Stimulated activated CD4-positive, alpha-beta T cell treated with anti-CD3 and anti-CD28 coated beads, Interleukin-1b, Interleukin-23, amount 100 ng/mL, for 24 hours (primary cell): ENCODE measurements at places on chromosomes 6 and 20.

GRCh38 chr20:11952639-11953038 lies 34.9 kb downstream of the BTBD3 start:
- no peak for DNase-seq

DNA sequence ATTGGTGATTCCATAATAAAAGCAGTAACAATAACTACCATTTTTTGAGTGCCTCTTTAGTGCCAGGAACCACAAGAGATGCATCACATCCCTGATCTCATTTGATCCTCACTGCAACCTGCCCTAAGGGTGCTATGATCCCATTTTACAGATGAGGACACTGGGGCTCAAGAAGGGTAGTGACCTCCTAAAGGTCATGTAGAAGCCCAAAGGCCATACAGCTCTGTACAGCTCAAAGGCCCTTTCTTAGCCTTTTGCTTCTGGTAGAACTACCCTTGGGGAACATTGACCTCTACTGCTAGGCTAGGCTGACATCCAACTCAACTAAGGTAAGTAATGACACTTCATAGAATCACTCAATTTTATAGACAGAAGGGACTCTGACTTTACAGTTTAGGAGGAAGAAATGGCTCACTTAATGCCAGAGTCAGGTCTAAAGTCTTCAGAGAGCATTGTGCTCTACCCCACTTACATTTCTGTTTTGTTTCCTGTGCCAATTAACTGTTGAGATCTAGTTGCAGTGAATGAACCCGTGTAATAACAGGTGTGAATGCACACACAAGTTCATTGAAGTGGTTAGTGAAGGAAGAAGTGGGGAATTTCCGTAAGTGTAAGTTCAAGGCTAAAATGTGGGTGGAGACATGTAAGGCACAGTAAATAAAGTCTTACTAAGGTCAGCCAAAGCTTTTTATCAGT lies 10.7 kb downstream of the SLC9A8 start:
- no peak for DNase-seq

DNA sequence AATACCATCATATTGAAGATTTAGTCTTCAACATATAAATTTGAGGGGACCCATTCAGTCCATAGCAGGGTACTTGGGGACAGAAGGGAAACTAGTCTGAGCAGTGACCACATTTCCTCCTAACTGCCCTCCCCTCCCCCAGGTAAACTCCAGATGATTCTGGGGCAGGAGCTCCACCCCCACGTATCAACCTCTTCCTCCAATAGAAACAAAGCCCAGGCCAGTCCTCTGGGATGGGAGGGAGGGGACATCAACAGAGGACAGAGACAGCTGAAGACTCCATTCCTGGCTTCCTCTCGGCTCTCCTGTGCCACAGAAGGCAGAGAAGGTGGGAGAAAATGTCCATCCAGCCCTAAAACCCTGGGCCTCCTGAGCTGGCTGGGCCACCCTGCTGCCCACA lies 85.0 kb upstream of the TOP1 start:
- no peak for DNase-seq

- DNase-seq: peak; percentile 89
These were observed 93.3 kb downstream of the CD83 start for GRCh38 chr6:14210663-14211561.

DNA sequence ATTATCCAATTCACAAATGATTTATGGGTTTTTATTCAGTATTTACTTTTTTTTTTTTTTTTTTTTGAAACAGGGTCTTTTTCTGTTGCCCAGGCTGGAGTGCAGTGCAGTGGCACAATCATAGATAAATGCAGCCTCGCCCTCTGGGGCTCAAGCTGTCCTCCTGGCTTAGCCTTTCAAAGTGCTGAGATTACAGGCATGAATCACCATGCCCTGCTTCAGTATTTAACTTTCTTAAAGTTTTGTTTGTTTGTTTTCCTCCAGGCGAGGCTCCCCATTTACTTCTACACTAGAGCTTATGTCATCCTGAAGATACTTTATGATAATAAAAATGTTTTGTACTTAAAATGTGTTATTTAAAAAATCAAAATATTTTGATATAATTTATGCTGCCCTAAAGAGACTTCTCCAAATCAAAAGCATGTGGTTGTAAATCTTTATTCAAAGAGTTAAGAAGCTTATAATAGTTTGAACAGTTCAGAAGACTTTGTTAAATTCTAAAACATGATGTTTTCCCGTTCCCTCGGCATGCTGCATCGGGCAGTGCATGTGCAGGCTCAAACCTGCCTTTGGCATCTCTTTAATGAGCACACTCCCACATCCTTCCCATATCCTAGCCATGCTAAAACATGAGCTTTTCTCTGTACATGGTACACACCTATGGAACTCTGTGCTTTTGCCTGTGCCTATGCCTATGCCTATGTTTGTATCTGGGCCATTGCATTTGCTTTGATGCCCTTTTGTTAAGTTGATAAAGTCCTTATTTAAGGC lies 11.0 kb downstream of the SMPDL3A start:
- DNase-seq: no peak

DNA sequence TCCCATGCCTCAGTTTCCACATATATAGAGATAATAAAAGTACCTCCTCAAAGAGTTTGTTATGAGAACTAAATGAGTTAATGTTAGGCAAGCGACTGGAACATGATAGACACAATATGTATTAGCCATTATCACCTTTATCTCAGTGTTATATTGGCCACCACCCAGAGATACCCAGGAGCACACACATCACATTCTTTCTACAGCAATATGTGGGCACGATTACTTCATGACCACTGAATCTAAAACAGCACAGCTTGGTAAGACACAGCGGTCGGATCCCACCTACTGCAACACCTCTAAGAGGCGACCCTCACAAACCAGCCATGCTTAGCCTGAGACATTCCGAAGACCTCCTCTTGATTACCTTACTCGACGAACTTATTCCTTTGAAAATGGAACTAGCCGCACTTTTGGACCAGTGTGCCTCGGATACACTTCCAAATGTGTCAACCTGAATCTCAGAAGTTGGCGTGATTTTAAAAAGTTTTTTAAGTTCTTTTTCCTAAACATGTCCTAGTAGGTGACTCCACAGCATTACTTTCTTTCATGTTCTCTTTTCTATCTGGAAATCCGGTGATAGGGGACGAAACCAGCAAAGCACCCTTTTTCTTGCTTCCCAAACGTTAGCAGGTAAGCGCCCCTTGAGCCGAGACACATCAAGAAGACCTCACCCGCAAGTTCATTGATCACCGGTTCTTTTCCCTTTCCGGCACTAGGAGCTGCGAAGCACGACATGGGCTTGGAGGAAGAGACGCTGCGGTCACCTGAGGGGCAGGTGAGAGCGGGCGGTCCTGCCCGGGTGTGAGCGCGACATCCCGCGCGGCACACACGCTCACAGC lies 923 bp downstream of the GMDS start:
- DNase-seq: peak; percentile 3

- no peak for DNase-seq
These were observed 25.6 kb upstream of the ID4 start for GRCh38 chr6:19811397-19812079.

DNA sequence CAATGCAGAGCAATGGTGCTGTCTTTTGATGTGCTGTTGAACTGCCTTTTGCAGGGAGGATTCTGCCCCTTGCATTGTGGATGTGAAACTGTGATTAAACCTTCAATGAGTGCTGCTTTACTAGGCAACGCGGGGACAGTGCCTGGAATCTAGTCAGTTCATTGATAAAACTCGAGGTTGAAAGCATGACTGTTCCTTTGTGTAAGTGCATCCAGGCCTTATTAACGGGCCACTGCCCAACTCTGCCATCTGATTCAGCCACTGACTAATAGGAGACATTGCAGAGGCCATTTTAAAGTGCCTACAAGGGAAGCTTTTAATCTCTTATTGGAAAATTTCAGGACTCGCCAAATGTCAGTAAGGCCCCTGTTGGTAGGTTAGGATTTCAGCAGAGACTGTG lies 49.3 kb downstream of the SLC35F1 start:
- DNase-seq: no peak

DNA sequence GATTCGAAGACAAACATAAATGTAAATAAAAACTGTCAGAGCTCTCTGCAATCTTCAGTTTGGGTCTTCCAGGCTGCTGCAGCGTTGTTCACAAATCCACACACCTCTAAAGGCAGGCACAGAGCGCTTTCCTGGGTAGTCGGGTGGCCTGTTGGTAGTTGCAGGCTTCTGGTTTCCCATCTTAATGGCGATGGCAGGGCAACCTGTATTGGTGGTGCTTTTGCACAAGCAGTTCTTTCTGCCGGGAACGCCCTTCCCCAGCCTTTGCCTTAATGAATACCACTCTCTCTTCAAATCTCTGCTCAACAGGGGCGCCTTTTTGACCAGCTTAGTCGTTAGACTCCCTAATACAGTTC lies 723 bp upstream of the IFT52 start:
- DNase-seq: no peak
